ENCODE measurements at places on chromosomes 4 and X.

GRCh38 chrX:39633293-39633692, 464.5 kb downstream of the BCOR start:
- no peak for DNase-seq

- no peak for DNase-seq
Observed at GRCh38 chr4:13087041-13087440, 397.1 kb downstream of the RAB28 start.

DNA sequence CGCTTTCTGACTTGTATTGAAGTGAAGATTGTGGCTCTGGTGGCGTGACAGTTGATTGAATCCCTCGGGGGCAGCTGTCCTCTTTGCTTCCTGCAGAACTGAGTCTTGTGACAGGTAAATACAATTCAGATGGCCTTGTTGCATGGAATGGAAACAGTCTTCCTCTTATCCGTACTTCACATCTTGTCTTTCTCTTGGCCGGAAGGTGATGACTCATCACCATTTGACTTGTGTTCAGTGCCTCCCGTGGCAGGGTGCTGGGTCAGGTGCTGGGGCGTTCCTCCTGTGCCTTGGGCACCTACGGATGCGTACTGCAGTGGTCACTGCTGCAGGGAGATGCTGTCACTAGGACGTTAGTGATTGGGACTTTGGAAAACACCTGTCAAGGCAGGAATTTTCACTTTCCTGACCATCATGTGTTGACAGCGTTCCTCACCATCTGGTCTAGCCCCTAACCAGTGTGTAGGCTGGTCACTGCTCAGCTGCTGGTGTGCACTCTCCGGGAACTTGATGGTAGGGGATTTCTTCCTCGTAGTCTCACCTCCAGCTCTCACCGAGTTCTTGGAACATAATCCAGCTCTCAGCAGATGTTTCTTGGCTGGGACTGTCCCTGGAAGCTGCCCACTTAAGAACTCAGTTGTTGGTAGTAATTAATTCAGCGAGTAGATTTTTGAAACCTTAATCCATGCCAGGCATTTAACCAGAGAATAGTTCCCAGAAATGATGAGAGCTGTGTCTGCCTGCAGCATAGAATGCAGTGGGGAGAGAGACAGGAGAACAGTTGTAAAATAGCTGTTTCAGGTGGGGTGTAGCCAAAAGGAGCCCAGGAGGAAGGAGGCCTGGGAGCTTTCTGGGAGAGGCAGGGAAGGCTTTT, 7.2 kb downstream of the TBC1D14 start:
- no peak for DNase-seq

DNA sequence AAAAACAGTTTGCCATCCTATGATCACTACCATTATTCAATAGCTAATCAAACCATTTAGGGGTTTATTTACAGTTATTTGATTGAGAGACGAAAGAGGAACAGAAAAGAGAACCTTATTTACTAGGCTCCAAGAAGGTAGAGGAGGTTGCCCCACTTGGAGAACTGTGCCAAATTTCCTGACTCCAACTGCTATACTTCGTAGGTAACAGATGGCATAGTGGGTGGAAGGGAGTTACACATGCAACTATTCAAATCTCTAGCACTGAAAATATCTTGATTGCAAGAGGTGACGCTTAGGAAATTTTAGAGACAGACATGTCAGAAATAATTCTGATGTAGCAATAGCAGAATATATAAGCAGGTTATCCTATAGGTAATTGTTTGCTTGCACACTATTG, 38.0 kb upstream of the TMPRSS11F start:
- DNase-seq: no peak

GRCh38 chrX:68084765-68085164, 348.5 kb downstream of the OPHN1 start:
- DNase-seq: no peak

GRCh38 chrX:143634309-143634662, 1.6 kb downstream of the SLITRK4 start:
- DNase-seq: no peak

GRCh38 chr4:27917381-27917780, 1056.7 kb downstream of the STIM2 start:
- no peak for DNase-seq

- DNase-seq: no peak
Observed at GRCh38 chr4:117596917-117597480, 437.3 kb upstream of the NDST3 start.
